ENCODE measurements at places on chromosomes 16 and 17. TPM values are rescaled to one million over a fixed set of nuclear protein-coding genes. Genes with fewer than 3 reads are reported as not detected.

GRCh38 chr16:89319886-89320781 is 102.6 kb downstream of the ZNF778 start:
- H3K4me3 ChIP-seq = no peak overlapping the region
- H3K27ac ChIP-seq = peak overlapping the region; percentile 19
- H3K4me1 ChIP-seq = peaks cover 44% of the 10 kb centered on the region
- peak; percentile 83 for DNase-seq
- H3K27me3 ChIP-seq = no peaks in the 10 kb centered on the region

- H3K36me3 ChIP-seq = no peaks in the 10 kb centered on the region
- DNase-seq = no peak
- peaks cover 9% of the 10 kb centered on the region for H3K4me1 ChIP-seq
- H3K27ac ChIP-seq = no peak overlapping the region
- no peaks in the 10 kb centered on the region for H3K27me3 ChIP-seq
- no peak overlapping the region for H3K4me3 ChIP-seq
Measured at GRCh38 chr16:4798456-4798855, 3.3 kb downstream of the SMIM22 start.

DNA sequence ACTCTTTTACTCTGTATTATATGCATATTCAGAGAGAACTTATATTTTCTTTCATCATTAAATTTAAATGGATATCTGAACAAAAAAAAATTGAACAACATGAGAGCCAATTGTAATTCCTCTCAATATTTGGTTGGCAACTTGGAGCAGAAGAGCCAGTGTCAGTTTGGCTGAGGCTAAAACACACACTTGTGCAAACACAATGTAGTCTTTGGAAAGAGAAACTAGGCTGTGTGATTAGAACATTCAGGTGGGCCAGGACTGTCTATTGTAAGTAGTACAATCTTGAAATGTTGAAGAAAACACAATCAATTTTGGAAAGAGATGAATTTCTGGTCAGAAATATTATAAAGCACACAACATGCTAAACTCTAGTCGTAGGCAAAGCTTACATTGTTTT is 17.0 kb downstream of the DCAF7 start:
- H3K36me3 ChIP-seq = no peaks in the 10 kb centered on the region
- no peak overlapping the region for H3K27ac ChIP-seq
- no peaks in the 10 kb centered on the region for H3K4me1 ChIP-seq

Gene CD300C
- total RNA-seq = not detected

Gene KRT40
- not detected for total RNA-seq

Gene RHBDL3
- not detected for total RNA-seq

Gene UTP4
- 126 TPM for total RNA-seq
